Fibroblast of skin of left biceps (primary cell): ENCODE measurements at places on chromosomes 4 and X.

DNA sequence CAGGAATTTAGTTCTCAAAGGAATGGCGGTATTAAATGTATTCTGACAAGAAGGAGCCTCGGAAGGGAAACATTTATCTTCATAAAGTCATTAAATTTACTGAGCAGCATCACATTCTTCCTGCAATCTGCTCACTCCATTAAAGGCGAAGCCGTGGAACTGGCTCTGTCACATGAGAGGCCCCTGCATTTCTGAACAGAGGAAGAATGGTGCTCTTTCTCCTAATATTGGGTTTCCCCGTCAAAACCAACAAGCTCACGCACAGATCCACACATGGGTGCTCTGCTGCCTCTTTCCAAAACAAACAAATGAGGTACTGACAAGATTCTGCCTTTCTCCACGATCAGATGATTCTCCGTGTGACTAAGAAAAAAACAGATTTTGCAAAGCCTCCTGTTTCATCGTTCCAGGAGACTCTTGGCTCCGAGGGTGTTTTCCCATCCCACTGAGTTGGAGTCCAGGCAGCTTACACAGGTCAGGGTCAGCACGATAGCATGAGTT is 191.2 kb downstream of the IDS start:
- no peak for DNase-seq

GRCh38 chr4:1609901-1610790 is 74.0 kb downstream of the FAM53A start:
- no peak for DNase-seq

- no peak for DNase-seq
Observed at GRCh38 chr4:787561-787981, 38.4 kb downstream of the CPLX1 start.

- DNase-seq: no peak
Observed at GRCh38 chr4:176363072-176363471, 43.3 kb downstream of the SPCS3 start.

GRCh38 chr4:78369679-78370078 is 181.9 kb upstream of the ANXA3 start:
- no peak for DNase-seq

GRCh38 chr4:152455311-152455710 is 80.6 kb downstream of the FBXW7 start:
- DNase-seq: no peak

GRCh38 chr4:24001486-24002329 is 111.9 kb upstream of the PPARGC1A start:
- DNase-seq: no peak

- DNase-seq: no peak
Observed at GRCh38 chrX:12611471-12611870, 179.7 kb upstream of the PRPS2 start.

DNA sequence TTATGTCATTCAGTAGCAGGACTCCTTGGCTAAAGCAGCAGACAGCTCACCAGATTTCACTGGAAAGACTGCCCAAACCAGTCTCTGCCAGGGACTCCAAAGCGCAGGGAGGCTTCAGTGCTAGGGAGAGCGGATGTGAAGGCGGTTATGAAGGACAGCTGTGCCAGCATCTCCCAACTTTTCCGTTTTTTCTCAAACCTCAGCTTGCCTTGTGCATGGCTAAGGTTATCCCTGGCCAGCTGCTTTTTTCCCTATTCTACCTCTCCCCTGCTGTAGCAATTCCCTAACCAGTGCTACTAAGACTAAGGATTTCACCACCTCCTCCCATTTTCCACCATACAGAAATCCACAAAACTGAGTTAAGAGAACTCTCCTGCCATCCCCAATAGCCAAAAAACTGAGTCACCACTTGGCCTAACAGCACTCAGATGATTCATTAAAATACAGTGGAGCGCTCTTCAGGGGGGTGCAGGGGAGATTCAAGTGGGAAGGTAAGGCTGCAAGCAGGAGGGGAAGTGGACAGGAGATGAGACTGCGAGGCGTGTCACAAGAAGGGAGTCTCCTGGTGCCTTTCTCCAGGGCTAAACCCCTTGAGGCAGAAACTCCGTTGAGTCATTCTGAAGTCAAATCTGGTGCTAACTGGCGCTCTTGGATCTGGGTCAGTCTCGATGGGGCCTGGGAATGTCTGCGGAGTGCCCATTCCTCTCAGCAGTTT is 90.7 kb downstream of the PALLD start:
- DNase-seq: peak; percentile 62
